ENCODE measurements at places on chromosomes 6 and 20. TPM values are rescaled to one million over a fixed set of nuclear protein-coding genes. Genes with fewer than 3 reads are reported as not detected.

DNA sequence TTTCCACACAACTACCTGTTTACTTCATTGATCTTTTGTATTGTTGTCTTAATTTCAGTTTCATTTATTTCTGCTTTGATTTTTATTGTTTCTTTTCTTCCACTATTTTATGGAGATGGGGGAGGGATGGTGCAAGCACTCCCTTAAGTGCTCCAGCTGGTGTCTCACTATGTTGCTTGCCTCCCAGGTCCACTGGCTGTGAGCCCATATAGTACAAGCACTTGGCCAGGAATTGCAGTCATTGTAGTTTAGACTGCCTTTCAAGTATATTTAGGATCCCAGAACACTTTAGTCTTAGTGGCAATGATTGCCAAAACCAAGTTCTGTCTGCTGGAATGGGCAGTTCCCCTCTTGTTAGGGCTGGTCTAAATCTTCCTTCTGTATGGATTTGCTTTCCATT, 34.9 kb upstream of the MAN1A1 start:
- no peak overlapping the region for H3K27ac ChIP-seq
- no peaks in the 10 kb centered on the region for H3K4me1 ChIP-seq
- DNase-seq, result no peak
- no peaks in the 10 kb centered on the region for H3K27me3 ChIP-seq

DNA sequence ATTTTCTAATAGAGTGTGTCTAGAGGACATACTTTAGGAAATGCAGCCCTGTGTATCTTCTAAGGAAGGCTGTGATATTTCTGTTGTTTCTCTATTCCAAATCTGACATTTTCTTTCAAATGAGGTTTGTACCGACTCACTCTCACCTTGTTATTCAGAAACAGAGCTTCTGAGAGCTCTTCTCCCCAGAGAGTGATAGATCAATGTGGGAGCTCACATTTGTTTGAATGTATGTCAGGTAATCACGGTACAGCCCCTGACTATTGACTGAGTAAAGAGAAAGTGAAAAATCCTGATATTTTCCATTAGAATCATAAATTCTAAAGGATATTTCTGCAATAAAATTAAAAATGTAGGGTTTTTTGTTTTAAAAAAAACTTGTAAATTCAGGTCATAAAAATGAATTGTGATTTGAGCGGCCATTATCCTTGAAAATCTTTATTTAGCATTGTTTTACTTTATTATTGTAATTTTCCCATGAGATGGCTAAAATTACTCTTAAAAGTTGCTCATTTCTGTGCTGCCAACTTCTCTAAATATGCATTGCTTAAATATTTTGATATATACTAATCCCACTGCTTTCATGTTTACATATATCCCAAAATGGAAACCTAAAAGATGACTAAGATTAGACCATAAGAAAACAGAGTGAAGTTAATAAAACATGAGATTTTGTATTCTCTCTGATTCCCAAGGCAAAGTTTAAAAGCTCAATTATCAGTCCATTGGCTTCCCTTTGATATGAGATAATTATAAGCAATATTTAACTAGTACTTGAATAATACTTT, 1226.8 kb upstream of the CITED2 start:
- H3K4me3 ChIP-seq, result no peak overlapping the region
- H3K4me1 ChIP-seq, result no peaks in the 10 kb centered on the region
- H3K27me3 ChIP-seq, result no peaks in the 10 kb centered on the region
- DNase-seq, result no peak
- H3K36me3 ChIP-seq, result no peaks in the 10 kb centered on the region
- no peak overlapping the region for H3K27ac ChIP-seq

DNA sequence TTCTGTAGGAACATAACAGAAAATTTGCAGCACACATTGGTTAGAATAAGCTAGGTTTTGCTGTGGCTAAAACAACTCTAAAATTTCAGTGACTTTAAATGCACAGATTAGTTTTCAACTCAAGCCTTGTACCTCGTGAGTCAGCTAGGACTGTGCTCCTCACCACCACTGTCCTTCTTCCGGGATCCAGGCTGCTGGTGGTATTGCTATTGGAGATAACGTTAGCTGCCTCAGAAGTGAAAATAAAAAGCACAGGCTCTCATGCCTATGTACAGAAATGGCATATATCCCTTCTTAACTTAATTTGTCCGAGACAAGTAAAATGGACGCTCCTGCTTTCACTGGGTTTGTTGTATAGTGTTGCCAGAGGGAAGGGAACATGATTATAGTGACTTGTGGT, 931.1 kb upstream of the EYS start:
- H3K27me3 ChIP-seq, result no peaks in the 10 kb centered on the region
- no peaks in the 10 kb centered on the region for H3K4me1 ChIP-seq
- DNase-seq, result no peak
- H3K4me3 ChIP-seq, result no peak overlapping the region
- no peak overlapping the region for H3K27ac ChIP-seq

GRCh38 chr20:49187330-49187850, 744 bp downstream of the STAU1 start:
- no peak for DNase-seq
- H3K27ac ChIP-seq, result peak overlapping the region; percentile 98
- H3K27me3 ChIP-seq, result no peaks in the 10 kb centered on the region
- peak overlapping the region; percentile 97 for H3K4me3 ChIP-seq
- H3K4me1 ChIP-seq, result peaks cover 20% of the 10 kb centered on the region

GRCh38 chr6:25124216-25124715, 154.9 kb upstream of the CARMIL1 start:
- H3K27ac ChIP-seq, result no peak overlapping the region
- H3K36me3 ChIP-seq, result no peaks in the 10 kb centered on the region
- H3K4me1 ChIP-seq, result peaks cover 5% of the 10 kb centered on the region

- H3K36me3 ChIP-seq, result peaks cover 9% of the 10 kb centered on the region
- no peak overlapping the region for H3K27ac ChIP-seq
- no peaks in the 10 kb centered on the region for H3K4me1 ChIP-seq
- H3K27me3 ChIP-seq, result no peaks in the 10 kb centered on the region
Observed at GRCh38 chr20:19598117-19598850, 159.8 kb upstream of the RIN2 start.

DNA sequence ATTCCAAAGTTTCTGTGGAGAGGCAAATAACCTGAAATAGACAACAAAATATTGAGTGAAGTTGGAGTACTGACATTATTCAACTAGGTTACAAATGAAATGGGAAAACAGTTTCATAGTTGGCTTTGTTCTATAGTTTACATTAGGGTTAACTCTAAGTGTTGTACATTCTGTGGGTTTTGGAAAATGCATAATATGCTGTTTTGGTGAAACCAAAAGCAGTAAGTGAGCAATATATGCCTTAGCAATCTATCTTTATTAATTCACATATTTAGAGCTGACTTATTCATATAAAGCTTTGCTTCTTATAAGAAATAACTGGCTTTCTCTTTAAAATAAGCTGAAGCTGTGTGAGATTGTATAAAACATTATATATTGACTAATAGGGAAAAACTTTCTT, 157.5 kb upstream of the AHI1 start:
- H3K4me1 ChIP-seq, result no peaks in the 10 kb centered on the region
- no peak for DNase-seq
- H3K27me3 ChIP-seq, result no peaks in the 10 kb centered on the region
- H3K4me3 ChIP-seq, result no peak overlapping the region

DNA sequence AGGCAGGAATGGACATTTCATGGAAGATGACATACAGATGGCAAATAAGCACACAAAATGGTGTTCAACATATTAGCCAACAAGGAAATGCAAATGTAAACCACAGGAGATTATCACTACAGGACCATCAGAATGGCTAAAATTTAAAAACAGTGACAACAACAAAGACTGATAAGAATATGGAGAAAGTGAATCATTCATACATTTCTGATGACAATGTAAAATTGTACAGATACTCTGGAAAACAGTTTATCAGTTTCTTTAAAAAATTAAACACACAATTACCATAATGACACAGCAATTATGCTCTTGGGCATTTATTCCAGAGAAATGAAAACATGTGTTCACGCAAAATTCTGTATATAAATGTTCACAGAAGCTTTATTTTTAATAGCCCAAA, 105.8 kb upstream of the RUNX2 start:
- H3K4me1 ChIP-seq, result no peaks in the 10 kb centered on the region
- H3K27me3 ChIP-seq, result no peaks in the 10 kb centered on the region
- DNase-seq, result no peak
- no peaks in the 10 kb centered on the region for H3K36me3 ChIP-seq
- no peak overlapping the region for H3K27ac ChIP-seq

GRCh38 chr6:169183233-169183632, 70.4 kb downstream of the THBS2 start:
- no peak for DNase-seq
- no peaks in the 10 kb centered on the region for H3K4me1 ChIP-seq
- H3K4me3 ChIP-seq, result no peak overlapping the region

- peak overlapping the region; percentile 23 for H3K27ac ChIP-seq
- DNase-seq, result no peak
- H3K4me3 ChIP-seq, result no peak overlapping the region
- H3K27me3 ChIP-seq, result peaks cover 22% of the 10 kb centered on the region
Observed at GRCh38 chr20:59316911-59317731, 16.7 kb downstream of the EDN3 start.

GRCh38 chr6:157831424-157832249, 8.6 kb downstream of the SNX9 start:
- peaks cover 37% of the 10 kb centered on the region for H3K4me1 ChIP-seq
- H3K4me3 ChIP-seq, result peak overlapping the region; percentile 16

DNA sequence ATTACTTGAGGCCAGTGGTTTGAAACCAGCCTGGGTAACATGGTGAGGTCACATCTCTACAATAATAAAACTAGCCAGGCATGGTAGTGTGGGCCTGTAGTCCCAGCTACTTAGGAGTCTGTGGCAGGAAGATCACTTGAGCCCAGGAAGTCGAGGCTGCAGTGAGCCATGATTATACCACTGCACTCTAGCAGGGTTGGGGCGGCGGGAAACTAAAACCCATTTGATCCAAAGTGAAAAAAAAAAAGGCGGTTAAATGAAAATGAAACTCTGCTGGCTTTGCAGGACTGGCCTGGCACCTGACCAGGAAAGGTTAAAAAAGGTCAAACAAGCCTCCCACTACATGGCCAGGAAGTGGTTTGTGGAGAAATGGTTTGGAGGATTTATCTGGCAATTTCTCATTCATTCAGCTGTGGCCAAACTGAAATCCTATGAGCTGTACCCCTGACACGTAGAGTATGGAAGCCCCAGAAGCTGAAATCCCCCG, 36.6 kb downstream of the MTRES1 start:
- no peaks in the 10 kb centered on the region for H3K27me3 ChIP-seq
- H3K27ac ChIP-seq, result no peak overlapping the region

Gene C6orf141
- 19.2 TPM for total RNA-seq

Gene MYLK2
- total RNA-seq, result 0.21 TPM

Gene CENPB
- 63.2 TPM for total RNA-seq

Gene RIMS1
- total RNA-seq, result 3.7 TPM

Gene PNPLA1
- not detected for total RNA-seq

Gene THEMIS
- total RNA-seq, result not detected

Gene SPO11
- not detected for total RNA-seq

Gene ID4
- 90.9 TPM for total RNA-seq
